GM04503 (cell line): ENCODE measurements at places on chromosomes 1 and 21.

GRCh38 chr1:230139315-230139714, 72.3 kb downstream of the GALNT2 start:
- no peak for DNase-seq

DNA sequence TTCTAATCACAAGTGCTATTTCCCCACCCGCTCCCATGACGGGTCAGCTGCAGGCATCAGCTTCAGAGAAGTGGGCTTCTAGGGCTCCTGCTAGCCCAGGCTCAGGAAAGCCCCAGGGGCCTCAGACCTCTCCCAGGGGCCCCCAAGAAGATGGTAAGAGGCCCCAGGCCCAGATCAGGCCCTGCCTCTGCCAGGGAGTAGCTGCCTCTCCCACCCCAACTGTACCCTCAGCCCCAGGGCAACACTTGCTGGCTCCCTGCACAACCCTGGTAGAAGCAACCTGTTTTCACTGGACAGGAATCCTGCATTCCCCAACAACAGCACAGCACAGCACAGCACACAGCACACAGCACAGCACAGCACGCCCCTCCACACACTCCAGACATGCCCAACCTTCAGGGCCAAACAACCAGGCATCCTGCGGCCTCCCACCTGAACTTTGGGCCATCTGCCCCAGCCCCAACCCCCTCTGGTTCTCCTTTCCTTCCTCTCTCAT, 6.5 kb downstream of the BLACAT1 start:
- DNase-seq = no peak

- DNase-seq = no peak
Measured at GRCh38 chr1:47482786-47483185, 44.9 kb downstream of the FOXD2 start.

DNA sequence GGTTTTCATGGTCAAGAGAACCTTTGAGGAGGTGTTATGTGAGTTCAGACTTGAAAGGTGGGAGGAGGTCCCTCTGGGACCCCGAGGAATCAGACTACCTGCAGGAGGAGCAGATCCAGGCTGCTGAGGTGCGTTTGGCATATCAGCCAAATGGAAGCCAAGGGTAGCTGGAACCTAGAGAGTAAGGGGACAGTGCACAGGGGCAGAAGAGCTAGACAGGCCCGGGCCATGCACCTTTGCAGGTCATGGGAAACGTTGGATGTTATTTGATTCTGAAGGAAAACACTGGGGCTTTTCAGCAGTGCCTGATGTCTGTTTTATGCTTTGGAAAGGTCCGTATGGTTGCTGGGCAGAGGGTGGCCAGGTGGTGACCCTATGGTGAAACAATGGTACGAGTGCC, 169.2 kb downstream of the PGBD5 start:
- no peak for DNase-seq

DNA sequence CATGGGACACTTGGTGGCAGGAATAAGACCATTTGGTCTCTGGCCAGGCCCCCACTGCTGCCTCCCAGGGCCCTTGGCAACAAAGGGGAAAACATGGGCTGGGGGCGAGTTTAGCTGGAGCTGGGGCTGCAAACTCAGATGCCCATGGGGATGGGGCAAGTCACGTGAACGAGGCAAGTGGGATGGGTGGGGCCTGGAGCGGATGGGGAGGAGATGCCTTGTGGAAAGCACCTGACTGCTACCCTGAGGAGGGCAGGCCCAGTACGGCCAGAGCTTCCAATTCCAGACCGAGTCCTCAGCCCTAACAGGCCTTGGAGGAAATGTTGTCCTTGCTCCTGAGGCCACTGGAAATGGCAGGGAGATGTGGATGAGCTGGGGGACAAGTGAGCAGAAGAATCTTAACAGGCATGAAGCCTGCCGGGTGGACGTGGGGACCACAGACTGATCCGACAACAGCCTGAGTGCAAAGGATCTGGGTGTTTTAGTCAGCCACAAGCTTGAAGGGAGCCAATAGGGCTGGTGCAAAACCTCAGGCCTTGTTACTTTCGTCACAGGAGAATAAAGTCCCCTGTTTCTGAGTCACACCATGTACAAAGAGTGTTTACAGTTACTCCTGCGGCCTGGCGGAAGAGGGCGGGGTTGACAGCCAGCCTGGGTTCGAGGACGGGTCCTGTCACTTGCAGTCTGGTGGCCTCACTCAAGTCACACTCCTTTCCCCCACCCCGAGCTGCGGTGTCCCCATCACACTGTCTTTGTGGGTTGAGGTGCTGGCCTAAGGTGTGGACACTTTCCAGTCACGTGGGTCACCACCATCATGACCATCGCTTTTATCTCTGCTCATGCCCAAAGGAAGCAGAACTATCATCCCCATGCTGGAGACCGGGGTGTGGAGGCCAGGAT, 19.1 kb downstream of the RUNX3 start:
- DNase-seq = no peak

GRCh38 chr1:53736290-53736689, 2.7 kb downstream of the GLIS1 start:
- no peak for DNase-seq

DNA sequence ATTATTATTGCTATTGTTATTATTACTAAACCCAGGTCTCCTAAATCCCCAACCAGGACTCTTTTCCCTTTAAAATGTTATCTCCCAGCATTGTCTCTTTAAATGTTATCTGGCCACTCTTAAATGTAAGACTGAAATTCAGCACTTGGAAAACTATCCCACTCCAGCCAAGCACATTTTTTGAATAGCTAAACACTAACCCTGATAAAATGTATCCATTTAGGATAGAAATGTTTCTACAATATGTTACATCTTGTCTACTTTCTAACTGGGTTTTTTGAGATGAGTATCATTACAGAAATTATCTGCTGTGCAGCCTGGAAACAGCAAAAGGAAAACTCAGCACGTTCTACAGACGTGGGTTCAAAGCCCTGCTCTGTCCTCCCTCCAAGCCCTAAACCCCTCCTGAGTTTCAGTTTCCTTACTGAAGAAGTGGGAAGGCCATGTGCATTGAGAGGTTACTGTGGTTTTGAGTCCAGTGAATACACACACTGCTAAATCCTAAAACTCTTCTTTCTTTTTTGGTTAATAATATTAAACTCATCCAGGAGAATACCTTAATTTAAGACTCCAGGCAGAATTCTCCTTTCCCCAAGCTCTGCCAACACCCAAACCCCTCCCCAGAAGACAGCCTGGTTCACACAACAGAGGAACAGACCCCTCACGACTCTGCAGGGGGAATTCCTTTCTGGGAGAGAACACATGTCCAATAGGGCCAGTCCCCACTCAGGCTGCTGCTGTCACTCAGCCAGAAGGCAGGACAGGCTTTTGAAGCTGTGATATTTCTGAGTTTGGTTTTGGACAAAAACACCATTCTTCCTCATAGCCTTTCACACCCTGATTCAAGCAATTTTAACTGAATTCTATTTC, 41.9 kb downstream of the HIVEP3 start:
- no peak for DNase-seq
